ENCODE measurements at places on chromosomes 12 and 14.

DNA sequence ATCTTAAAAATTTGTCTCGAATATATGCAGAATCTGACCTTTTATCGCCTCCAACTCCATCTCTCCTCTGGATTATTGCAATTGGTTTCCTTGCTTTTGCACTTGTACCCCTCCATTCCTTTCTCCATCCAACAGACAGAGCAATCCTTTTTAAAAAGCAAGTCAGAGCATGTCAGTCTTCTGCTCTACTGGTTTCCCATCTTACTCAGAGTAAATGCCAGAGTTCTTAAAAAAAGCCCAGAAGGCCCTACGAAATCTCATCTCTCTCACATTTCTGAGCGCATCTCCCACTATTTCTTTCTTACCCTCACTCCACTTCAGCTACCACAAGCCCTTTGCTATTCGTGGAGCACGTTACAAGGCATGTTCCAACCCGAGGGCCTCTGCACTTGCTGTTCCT, 236.9 kb upstream of the DDHD1 start:
- no peak for DNase-seq

DNA sequence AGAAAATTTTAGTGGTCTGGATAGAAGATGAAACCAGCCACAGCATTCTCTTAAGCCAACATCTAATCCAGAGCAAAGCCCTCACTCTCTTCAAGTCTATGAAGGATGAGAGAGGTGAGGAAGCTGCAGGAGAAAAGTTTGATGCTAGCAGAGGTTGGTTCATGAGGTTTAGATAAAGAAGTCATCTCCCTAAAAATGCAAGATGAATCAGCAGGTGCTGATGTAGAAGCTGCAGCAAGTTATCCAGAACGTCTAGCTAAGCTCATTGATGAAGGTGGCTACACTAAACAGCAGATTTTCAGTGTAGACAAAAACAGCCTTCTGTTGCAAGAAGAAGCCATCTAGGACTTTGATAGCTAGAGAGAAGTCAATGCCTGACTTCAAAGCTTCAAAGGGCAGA, 48.5 kb downstream of the FBXO33 start:
- no peak for DNase-seq

DNA sequence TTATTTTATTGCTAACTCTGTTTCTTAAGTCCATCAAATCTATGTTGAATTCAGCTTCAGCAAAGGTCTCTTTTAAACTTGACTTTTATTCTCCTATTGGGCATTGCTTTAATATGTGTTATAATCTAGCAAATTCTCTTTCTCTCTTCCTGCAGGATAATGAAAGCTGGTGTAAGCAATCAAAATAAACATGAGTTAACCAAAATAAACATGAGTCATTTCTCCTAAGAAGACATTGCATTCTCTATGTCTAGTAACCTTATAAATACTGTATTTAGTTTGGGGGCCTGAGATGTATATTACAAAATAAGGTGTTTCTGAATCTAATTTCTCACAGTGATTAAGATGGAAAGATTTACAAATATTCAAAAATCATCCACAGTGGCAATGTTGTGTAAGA, 739.1 kb upstream of the ATXN7L3B start:
- no peak for DNase-seq

GRCh38 chr14:21268617-21269251, 508 bp downstream of the HNRNPC start:
- peak; percentile 76 for DNase-seq

GRCh38 chr12:71607494-71608330, 55.9 kb downstream of the ZFC3H1 start:
- DNase-seq, result no peak

GRCh38 chr12:90712671-90713070, 242.3 kb downstream of the CCER1 start:
- peak; percentile 2 for DNase-seq

- no peak for DNase-seq
Measured at GRCh38 chr12:124233846-124234640, 60.9 kb upstream of the RFLNA start.

- DNase-seq, result no peak
Measured at GRCh38 chr14:67514203-67514607, 18.9 kb upstream of the PLEKHH1 start.

DNA sequence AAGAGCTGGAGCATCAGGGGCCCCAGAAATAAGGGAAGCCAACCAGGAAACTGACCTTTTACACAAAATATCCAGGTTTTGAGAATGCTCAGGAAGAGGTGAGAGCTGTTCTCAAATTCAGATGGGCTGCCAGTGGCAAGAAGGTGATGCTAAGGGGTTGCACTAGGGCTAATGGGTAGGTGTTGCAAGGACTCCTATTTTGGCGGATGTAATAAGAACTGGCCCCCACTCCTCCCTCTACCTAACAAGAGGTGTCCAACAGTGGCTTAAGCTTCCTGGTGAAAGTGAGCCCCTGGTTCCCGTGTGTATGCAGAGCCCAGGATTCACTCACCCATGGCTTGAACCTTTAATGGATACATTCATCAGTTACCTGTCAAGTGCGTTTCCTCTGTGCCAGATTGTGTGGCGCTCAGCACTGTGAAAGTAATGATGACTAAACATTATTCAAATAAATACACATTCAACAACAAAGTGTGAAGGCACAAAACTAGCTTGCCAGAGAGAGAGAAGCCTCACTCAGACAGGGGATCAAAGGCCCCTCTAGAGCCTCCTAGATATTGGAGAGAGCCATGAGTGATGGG, 705 bp upstream of the CHGA start:
- DNase-seq, result no peak

- DNase-seq, result no peak
Measured at GRCh38 chr12:92426332-92426731, 276.5 kb upstream of the PLEKHG7 start.

DNA sequence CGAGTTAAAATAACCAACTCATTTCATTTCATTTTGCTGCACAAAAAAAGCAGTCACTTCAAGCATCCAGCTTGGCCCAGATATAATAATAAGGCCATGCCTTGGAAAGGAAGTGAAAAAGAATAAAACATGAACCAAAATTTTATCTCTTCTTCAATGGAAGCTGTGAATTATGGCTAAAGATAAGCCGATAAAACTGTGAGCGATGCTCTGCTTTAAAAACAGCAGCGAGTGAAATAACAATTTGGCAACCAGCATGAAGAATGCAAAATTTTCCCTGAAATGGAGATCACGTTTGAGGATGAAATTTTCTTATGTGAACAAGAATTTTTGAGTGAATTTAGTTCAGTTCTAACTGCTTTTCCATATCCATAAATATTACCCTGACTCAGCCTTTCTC, 70.4 kb downstream of the KCNC2 start:
- no peak for DNase-seq

- no peak for DNase-seq
Measured at GRCh38 chr14:88270776-88271175, 52.3 kb downstream of the KCNK10 start.

- no peak for DNase-seq
Measured at GRCh38 chr12:132342251-132343227, 13.2 kb upstream of the GALNT9 start.

DNA sequence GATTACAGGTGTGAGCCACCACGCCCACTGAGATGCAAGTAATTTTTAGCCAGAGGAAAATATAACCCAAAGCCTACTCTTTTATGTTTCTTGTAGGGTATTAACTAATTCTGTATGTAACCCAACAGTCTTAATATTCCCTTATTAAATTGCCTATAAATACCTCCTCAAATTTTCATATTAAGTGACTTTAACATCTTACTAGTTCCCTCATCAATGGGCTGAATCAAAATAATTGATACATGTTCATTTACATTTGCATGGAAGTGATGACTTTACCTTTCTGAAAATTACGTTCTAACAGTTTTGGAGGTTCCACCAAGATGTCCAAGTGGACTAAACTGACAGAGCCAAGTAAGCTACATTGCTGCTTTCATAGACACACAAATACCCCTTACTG, 3.1 kb downstream of the SOS2 start:
- no peak for DNase-seq

- DNase-seq, result no peak
Measured at GRCh38 chr12:119447618-119448017, 113.1 kb downstream of the CCDC60 start.

DNA sequence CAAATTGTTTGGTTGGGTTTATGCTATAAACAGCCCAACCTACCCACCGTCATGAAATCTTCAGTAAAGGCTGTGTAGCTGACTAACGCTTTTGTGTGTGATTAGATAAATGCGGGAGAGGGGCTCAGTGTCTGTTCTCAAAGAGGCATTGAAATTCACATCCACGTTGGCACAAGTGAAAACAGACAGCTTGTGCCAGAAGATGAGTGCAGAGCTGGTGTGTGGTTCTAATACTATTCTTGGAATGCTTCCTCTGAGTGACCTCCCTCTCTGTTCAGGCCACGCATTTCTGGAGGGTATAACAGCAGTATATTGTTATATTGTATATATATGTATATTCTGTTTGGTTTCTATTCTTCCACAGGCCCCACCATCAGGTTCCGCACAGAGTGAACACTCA, 263.8 kb downstream of the APAF1 start:
- DNase-seq, result no peak

- no peak for DNase-seq
Measured at GRCh38 chr14:106455026-106455425, 928.6 kb downstream of the TMEM121 start.

GRCh38 chr14:91058042-91058581, 2.3 kb downstream of the RPS6KA5 start:
- peak; percentile 36 for DNase-seq

DNA sequence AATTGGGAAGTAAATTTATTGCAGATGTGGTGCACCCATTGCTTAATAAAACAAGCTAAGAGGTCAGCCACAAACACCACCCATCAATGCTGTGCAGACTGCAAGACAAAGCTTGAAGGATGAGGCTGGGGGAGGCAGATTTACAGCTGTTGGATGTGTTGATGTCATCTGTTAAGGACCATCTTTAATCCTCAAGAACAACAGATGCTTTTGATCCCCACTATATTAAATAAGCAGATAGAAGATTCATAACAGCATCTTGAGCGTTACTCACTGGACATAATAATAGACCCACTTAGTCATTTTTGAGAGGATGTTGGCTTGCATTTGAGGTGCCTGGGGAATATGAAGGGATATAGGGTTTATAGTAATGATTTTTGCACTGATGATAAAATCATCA, 58.8 kb downstream of the GPR68 start:
- DNase-seq, result no peak

DNA sequence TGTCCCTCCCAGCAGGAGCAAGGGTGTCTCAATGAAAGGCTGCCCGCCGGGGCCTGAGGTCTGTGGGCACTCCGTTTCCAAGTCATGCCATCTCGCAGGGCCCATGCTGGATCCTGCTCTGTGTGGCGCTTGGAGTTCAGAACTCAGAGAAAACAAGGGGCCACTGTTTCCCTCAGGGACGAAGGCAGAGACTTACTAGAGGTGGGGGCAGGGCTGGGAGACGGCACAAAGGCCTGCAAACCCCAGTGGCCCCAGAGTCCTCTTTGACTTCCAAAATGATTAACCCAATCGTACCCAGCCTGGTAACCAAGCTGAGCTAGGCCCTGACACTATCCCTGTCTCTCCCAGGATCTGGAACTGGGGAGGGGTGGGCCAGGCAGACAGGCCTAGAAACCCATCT, 95.8 kb downstream of the ITPK1 start:
- peak; percentile 39 for DNase-seq

DNA sequence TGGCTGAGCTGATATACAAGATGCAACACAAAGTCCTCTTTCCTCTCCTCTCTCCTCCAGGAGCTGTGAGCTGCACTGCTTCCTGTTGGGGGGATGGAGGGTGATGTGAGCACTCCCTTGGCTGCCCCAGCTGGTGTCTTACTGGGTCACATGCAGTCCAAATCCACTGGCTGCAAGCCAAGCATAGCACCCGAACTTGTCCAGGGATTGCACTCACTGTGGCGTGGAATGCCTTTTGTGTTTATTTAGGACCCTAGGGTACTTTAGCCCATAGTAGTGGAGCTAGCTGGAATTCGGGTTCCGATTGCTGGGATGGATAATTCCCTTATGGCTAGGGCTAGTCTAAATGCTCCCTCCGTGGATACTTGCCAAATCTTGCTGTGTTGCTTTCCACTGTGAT, 424.9 kb upstream of the SYT1 start:
- no peak for DNase-seq

DNA sequence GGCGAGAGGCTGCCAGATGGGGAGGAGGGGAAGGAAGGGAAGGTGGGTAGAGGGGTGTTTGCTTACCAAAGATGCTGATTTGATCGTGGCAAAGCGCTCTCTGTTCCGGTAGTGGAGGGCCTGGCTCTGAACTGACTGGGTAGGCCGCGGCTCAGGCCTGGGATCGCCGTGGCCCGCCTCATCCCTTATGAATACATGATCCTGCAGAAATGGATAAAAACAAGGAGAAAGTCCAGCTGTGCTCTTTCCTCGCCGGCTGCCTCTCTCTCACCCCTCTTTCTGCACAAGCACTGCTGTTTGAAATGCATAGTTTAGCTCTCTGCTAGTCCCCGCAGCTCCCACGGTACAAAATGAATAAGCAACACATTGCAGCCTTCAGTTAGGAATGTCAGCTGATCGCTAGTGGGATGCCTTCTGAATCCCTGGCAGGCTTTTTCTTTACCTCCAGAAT, 53.8 kb downstream of the PEBP1 start:
- DNase-seq, result peak; percentile 74

GRCh38 chr12:45775964-45776363, 46.5 kb downstream of the ARID2 start:
- DNase-seq, result peak; percentile 12

DNA sequence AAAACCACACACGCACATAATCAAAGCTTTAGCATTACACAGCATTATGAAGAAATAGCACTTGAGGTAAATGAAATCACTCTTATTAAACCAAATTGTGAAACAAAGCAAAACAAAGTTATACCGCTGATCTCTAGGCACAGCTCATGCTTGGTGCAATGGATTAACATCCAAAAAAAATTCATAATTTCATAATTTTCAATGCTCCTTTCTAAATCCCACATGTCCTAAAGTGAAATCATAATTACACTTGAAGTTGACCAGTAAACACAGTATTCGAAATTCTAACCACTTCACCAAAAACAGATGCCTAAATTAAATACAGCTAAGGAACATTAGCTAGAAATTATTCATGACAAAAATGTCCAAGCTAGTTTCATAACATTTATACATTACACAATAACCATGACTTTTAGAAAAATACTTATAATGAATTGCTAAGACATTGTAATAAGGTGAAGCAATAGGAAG, 1.5 kb downstream of the MLH3 start:
- no peak for DNase-seq

DNA sequence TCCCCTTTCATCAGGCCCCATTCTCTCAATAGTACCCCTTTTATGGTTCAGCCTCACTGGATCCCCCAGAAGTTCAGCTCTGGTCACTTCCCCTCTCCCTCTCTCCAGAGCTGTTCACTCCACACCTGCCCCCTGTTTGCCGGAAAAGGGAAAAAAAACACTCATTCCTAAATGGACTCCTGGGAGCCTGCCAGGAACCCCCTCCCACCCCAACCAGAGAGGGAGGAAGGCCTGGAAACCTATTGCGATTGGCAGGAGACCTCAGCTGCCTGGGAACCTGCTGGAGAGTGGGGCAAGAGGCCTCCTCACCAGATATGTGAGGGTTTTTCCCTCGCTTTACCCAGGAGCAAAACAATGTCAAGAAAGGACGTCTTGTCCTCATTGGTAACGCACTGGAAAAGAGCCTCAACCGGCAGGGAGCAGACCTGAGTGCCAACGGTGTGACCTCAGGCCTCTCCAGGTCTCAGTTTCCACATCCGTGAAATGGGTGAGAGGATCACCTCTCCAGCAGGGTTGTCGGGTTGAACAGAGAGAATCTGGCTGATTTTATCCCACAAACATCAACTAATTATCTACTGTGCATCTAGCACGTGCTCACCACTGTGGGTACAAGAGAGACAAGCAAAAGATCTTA, 4.6 kb downstream of the DTX1 start:
- DNase-seq, result no peak

All from tongue (tissue), 3 donors.